ENCODE measurements at places on chromosomes 13 and 19.

GRCh38 chr13:113564331-113565023, 20.1 kb upstream of the TFDP1 start:
- DNase-seq, result no peak

DNA sequence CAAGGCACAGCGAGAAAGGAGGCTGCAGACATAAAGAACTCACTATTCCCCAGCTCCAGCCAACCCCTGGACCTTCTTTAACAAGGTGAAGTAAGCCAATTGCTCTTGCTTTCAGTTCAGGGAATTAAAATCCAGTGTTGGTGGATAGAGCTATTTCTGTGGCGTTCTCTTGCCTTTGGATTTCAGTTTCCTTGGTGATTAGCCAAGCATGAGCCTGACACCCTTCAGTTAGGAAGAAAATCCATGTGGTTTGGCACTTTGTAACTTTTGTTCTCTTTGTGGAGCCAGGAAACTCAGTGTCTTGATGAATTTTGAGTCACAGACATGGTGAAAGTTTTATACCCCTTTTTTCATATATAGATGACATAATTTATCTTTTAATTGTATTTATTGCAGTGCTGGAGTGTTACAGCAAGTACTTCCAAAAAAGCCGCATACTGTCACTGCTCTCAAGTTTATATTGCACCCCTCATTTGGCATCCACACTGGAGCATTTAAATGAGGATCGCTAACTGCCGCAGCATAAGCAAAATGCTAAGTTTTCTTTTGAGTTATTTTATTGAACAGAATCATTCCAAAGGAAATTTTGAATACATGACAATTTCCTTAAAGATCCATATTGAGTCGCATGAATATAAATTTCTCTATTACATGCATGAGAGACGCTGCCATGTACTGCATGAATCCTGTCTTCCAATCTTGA, 406.8 kb downstream of the MYO16 start:
- no peak for DNase-seq

DNA sequence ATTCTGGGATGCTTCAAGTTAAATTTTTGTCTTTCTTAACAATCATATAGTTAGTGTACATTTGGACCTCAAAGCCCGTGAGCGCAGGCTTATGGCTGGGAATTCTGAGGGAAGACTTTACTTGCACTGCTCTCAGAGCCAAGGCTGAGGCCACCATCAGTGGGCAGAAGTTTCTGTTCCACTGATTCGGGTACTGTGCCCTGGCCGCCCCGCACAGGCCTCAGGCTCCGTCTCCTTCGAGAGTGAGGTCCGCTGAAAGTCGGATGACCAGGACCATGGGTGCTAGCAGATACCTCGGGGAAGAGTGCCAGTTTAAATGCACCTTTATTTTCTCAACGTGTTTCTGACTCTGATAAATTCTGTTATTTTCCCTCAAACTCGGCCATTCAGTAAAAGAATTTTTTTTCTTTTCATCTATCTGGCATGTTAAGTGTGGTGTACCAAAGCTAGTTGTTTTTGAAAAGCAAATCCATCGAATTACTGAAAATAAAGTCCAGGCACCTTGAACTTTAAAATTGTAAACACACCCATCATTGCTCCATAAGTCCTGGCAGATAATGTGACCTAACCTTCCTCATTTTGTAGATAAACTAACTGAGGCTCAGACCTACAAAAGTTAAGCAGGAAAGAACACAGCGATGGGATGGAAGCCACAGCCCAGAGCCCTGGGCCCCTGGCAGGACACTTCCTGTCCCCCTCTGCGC, 126.7 kb downstream of the SOX1 start:
- no peak for DNase-seq

GRCh38 chr13:26468265-26468801, 89.2 kb upstream of the WASF3 start:
- no peak for DNase-seq

GRCh38 chr13:30119476-30119875, 187.9 kb downstream of the KATNAL1 start:
- DNase-seq, result peak; percentile 64

GRCh38 chr19:13095393-13095784, 7.3 kb downstream of the LYL1 start:
- DNase-seq, result no peak

- peak; percentile 90 for DNase-seq
These were observed 34.2 kb downstream of the GPR42 start for GRCh38 chr19:35404879-35405622.

GRCh38 chr13:51435002-51435578, 17.7 kb downstream of the INTS6 start:
- peak; percentile 57 for DNase-seq

DNA sequence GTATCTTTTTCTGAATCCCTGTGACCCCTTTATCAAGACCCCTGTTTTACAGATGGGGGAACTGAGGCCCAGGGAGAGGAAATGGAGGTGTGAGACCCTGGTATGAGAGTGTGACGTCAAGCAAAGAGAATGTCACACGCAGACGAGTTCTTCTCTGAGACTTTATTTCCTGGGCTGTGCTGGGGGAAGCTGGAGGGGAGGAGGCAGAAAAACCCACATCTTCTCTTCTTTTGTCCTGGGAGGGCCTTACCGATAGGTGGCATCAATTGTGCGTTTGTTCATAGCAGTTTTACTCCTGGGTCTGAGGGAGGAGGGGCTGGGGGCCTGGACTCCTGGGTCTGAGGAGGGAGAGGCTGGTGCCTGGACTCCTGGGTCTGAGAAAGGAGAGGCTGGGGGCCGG, 4.9 kb upstream of the KLK15 start:
- DNase-seq, result peak; percentile 7

DNA sequence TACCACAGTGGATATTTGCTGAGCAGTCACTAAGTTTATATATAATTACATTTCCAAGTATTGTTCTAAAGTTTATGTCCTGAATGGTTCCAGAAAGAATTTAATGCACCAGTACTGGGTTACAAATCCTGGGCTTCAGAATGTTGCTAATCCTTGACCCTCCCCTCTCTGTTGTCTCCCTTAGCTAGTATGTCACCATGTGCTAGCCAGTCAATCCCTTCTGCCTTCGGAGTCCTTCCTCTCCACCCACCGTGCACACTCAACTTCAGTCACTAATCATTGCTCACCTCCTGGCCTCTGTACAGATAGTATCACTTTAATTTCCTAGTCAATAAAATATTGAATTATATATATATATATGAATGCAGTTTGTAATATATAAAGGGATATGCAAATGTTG, 7.5 kb downstream of the FAM124A start:
- no peak for DNase-seq

DNA sequence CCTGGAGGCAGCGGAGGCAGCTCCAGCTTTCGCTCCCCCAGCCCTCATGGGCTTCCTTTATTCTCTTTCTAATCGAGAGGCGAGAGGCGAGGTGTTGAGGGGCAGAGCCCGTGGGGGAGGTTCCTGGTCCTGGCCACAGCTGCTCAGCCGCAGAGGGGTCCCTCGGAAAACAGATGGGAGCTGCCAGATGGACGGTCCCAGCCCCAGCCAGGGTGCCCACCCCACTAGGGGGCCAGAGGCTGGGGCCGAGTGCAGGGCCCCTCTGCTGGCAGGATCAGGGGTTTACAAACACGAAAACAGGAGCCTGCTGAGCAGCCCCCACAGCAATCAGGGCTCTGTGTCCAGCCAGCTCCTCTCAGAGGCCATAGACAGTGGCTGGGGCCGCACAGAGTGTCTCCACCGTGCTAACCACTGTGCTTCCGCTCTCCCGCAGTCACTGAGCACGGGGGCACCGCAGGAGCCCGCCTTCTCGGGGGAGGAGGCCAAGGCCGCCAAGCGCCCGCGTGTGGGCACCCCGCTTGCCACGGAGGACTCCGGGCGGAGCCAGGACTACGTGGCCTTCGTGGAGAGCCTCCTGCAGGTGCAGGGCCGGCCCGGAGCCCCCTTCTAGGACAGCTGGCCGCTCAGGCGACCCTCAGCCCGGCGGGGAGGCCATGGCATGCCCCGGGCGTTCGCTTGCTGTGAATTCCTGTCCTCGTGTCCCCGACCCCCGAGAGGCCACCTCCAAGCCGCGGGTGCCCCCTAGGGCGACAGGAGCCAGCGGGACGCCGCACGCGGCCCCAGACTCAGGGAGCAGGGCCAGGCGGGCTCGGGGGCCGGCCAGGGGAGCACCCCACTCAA, 182.2 kb downstream of the KDM4B start:
- no peak for DNase-seq

DNA sequence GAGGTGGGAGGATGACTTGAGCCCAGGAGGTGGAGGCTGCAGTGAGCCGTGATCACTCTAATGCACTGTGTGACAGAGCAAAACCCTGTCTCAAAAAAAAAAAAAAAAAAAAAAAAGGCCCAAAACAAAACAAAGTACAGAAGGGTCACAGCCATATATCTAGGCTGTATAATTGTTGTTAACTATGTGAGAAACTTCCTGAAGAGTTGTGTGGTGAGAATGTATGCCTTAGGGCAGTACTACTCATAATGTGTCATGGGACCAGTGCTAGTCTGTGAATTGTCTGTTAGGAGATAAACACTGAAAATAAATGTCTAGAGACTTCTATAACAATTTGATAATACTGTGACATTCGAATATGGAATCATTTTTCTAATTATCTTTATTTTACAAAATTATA, 43.1 kb downstream of the PAN3 start:
- DNase-seq, result peak; percentile 40

GRCh38 chr13:99700468-99700867, 199.2 kb downstream of the TM9SF2 start:
- no peak for DNase-seq

GRCh38 chr13:111359930-111360329, 39.5 kb downstream of the TEX29 start:
- no peak for DNase-seq

GRCh38 chr13:27168086-27168485, 3.5 kb downstream of the USP12 start:
- no peak for DNase-seq

GRCh38 chr19:40407714-40408597, 5.2 kb downstream of the PRX start:
- no peak for DNase-seq

- no peak for DNase-seq
These were observed 23.5 kb downstream of the FLT1 start for GRCh38 chr13:28471421-28471820.

DNA sequence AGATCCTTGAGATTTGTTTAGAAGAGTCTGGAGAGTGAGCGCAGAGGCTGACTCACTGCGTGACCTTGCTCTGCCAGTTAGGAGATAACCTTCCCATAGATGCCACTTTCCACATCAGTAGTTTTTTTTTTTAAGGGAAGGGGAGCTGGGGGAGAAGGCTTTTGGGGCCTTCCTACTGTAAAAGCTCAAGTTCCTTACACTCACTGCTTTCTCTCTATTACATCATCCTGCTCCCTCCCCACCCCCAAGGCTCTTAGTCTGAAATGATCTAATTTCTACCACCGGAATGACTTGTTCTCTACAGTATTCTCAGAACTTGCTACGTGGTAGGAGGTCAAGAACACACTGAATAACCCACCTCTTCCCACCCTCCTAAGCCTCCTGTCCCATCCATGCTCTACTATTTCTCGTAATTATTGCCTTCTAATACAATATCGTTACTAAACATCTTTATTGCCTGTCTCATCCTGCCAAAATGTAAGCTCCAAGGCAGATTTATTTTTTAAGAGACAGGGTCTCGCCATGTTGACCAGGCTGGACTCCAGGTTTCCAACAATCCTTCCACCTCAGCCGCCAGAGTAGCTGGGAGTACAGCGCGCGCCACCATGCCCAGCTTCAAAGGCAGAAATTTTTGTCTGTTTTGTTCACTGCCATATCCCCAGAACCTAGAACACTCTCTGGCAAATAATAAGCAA, 1.2 kb downstream of the LONP1 start:
- DNase-seq, result peak; percentile 79

- DNase-seq, result peak; percentile 27
These were observed 14.0 kb downstream of the ELF1 start for GRCh38 chr13:41004875-41005693.

DNA sequence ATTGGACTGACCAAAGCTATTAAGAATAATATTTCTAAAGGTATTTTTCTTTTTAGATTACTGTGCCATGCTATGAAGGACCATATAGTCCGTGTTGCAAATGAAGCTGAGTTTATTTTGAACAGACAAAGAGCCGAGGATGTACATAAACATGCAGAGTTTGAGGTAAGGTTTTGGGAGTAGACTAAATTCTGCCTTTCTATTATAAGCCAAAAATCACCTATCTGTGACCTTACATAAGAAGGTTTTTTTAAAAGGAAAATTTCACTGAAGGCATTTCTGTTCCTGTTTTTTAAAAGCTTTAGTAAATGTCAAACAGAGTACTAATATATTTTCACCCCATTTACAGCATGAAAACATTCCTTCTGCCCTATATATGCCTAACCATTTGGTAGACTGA, 127.4 kb downstream of the MAB21L1 start:
- no peak for DNase-seq

DNA sequence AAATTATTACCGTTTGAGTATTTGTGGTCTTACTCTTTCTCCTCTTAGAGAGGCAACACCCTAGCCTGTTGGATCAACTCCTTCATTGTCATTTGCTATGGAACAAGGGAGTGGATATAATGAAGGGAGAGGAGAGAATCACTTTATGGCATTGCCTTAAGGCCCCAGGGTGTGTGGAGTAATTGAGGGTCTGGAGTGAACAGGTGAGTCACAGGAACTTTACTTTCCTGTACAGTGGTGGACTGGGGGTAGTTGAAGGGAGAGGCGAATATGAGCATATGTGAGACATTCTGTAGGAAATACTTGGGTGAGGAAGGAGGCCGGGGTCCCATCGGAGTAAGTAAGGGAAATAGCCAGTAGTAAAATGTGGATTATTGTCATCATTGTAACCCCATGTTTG, 17.0 kb downstream of the DGKH start:
- DNase-seq, result no peak

GRCh38 chr13:74103970-74104555, 30.1 kb downstream of the KLF12 start:
- DNase-seq, result peak; percentile 17

DNA sequence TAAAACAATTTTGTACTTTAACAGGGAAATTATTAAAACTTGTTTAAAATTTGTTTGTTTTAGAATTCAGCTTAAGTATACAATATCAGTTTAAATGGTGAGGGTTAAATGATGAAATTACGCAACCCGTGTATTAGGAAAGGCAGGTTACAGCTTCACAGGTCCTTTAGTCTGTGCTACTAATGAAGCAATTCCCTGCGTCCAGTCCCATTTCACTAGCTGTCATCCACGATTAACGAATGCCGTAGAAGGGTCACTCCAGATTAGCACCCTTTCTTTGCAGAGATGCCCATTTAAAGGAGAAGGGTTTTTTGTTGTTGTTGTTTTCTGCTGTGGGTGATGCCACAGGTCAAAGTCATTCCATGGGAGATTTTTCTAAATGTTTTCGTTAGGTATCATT, 457.6 kb upstream of the SLC10A2 start:
- DNase-seq, result no peak

GRCh38 chr13:100394005-100394695, 194.4 kb downstream of the GGACT start:
- DNase-seq, result peak; percentile 50

DNA sequence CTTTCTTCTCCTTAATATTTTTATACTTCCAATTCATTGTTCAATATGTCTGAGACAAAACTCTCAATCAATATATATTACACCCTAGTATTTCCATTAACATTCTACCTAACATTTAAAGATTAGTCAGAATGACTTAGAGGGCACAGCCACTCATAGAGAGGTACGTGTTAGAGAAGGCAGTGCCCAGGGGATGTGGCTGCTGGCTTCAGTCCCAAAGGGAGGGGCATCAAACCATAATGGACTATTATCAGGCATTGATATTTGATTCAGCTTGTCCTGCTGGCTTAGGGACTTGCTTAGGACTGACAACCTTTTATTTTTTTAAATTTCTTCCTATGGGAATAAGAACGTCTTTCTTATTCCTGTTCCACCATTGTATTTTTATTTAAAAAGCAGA, 1392.0 kb upstream of the ATXN8OS start:
- DNase-seq, result no peak
